ENCODE measurements at places on chromosomes 5 and 9.
A peak's percentile ranks its signal among the peaks of the same experiment; 100 is the strongest.

GRCh38 chr5:170525470-170526211, 21.8 kb downstream of the KCNIP1 start:
- DNase-seq, result no peak

DNA sequence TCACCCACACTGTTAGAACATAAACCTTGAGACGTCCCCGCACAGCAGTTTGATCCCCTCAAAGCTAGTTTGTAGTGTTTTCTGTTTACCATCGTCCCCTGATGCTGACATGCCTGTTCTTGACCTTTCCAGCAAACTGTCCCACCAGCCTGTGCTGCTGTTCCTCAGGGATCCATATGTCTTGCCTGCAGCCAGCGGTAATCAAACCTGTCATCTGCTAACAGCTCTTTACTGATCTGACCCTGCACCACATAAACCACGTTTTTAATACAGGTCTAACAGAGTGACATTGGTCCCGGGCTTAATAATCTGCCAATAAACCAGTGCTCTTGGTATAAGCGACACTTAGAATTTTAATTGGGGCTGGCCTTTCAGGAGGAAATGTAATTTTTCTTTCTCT, 34.7 kb downstream of the PPIC start:
- no peak for DNase-seq

DNA sequence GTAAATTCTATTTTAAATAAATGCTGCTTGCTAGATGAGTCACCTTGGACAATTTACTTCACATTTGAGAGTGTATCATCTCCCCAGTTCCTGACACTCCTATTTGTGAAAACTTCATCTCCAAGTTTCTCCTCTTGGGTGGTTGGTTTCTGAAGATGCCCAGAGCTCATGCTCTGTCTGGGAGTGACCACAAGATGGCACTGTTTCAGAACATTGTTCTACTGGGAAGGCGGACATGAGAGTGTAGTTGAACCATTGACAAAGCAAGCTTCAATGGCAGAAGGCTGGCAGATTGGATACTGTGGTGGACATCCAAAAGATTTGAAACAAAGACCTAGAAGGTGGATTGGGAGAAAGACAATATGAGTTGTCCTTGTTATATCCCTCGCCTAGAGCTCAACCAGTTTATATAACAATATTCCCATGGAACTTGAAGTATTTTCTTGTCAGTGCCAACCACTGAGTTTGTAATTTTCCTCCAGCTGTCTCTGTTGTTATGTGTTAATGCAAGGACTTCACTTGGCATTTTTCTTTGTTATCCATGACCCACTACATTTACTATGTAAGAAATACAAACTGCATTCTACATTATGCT, 234.3 kb upstream of the ANKH start:
- peak; percentile 45 for DNase-seq

DNA sequence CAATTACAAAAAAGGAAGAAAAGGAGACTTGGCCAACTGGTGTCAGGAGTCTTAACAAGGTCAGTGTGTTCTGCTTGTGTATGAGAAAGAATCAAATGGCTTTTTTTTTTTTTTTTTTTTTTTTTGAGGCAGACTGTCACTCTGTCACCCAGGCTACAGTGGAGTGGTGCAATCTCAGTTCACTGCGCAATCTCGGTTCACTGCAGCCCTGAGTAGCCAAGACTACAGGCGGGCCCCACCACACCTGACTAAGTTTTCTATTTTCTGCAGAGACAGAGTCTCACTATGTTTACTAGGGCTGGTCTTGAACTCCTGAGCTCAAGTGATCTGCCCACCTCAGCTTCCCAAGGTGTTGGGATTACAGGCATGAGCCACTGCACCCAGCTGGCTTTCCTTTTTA, 3.1 kb upstream of the IL7R start:
- DNase-seq, result peak; percentile 81

- no peak for DNase-seq
Measured at GRCh38 chr9:130432362-130432761, 12.4 kb upstream of the ASS1 start.

- no peak for DNase-seq
Measured at GRCh38 chr5:41863871-41864486, 6.2 kb downstream of the OXCT1 start.
